ENCODE measurements at places on chromosomes 7 and 10.

- DNase-seq: no peak
These were observed 48.9 kb downstream of the MKI67 start for GRCh38 chr10:128077155-128077875.

- DNase-seq: no peak
These were observed 77.1 kb downstream of the ELFN1 start for GRCh38 chr7:1747004-1747801.

GRCh38 chr10:86945361-86946212 lies 11.8 kb downstream of the MMRN2 start:
- no peak for DNase-seq

DNA sequence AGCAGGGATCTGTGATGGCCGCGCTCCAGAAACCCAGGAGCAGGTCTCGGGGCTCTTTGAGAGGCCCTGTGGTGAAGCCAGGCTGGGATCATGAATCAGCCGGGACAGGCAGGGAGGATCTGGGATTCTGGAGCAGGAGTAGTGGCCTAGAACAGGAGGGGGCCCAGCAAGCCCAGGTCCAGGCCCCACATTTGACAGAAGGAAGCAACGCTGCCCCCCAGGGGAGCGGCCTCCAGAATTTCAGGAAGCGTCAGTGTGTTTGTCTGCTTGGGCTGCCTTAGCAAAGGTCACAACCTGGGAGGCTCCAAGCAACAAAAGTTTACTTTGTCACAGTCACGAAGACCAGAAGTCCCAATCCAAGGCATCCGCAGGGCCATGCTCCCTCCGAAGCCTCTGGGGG lies 36.8 kb downstream of the CLRN3 start:
- DNase-seq: no peak

GRCh38 chr10:98848361-98848760 lies 387.3 kb downstream of the HPSE2 start:
- DNase-seq: no peak

- no peak for DNase-seq
These were observed 67.5 kb downstream of the NT5C2 start for GRCh38 chr10:103125323-103126267.

DNA sequence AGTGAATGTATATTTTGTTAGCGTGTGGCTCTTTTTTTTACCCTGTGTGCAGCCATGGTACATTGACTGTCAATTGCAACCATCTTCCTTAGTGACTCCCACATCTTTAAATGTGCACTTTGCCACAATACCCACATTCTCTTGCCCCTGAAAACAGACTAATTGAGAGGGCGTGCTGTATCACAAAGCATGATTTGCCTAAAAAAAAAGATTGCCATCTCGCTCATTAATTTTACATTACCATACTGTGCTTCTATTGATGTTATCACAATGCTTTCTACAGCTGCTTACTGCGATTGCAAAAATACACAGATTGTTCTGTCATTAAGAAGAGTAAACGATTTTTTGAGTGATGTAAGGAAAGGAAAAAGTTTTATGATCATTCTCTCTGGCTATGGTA lies 613.1 kb upstream of the NRP1 start:
- no peak for DNase-seq

DNA sequence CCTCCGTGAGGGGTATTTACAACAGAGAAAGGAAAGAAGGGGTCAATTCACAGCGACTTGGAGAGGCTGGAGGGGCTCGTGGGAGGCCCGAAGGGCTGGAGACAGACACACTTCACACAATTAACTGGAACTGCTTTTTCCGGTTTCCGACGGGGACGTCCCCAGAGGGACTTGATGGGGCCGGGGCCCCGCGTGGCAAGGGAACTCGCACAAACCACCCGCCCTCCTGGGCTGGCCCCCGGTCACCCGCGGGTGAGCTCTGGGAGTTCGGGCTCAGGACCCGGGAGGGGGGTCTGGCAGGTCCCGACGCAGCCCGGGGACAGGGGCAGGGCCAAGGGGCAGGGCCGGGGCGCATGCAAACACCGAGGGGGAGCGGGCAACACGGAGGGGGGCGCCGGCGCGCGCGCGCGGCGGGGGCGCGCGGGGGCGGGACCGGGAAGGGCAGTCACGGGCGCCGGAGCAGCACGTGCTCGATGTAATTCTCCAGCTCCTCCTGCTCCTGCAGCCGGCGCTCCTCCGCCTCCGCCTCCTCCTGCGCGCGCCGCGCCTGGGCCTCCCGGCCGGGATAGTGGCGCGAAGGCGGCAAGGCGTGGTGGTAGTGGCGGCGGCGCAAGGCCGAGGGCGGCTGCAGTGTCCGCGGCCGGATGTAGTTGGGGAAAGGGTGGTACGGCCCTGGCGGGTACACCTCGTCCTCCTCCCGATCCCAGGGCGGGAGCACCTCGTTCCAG lies 2.7 kb downstream of the VGF start:
- no peak for DNase-seq

DNA sequence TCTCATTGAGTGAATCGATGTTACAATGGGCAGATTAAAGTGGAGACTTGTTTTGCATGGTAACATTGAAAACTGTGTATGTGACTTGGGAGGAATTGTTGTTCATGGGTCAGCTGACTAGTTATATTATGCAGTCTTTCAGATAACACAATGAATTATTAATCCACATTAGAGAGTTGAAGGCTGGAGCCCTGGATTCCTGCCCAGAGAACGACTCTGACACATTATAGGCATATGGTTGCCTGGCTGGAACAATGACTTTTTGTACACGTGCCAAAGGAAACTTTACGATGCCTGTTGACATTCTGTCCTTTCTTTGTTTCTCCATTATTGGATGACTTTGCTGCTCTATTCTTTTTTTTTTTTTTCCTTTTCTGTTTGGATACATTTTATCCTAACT lies 52.3 kb upstream of the TMEM229A start:
- no peak for DNase-seq

DNA sequence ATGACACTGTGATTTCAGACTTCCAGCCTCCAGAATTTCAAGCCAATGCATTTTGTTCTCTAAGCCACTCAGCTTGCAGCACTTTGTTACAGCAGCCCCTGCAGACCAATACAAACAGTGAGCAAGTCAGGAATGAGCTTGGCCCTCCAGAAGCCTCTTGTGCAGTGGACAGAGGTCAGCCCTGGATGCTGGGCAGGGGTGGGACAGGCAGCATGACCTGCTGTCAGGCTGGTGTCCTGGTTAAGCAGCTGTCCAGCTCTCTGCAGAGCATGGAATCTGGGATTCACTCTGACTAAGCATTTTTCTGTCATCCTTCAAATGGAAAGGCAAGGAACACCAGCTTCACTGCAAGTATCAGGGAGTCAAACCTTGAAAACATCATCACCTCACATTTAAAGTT lies 85.5 kb upstream of the GDF10 start:
- DNase-seq: no peak

- DNase-seq: no peak
These were observed 248.7 kb upstream of the GPR26 start for GRCh38 chr10:123417414-123417813.

DNA sequence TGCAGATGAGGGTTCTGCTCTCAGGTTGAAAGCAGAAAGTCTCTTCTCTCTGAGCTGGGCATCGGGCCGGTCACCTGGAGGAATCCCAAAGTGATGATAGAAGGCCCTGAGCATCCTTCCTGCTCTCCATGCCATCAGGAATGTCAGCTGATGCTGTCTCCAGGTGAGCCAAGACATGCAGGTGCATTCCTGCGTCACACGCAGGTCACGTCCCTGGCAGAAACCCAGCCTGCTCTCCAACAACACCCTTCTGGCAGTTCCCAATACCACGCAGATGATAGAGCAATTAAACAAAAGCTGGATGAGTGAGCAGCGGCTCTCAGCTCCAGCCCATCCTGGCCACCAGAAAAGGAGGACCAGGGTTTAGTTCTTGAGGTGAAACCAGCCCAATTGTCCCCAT lies 6.9 kb upstream of the WIPI2 start:
- DNase-seq: no peak

DNA sequence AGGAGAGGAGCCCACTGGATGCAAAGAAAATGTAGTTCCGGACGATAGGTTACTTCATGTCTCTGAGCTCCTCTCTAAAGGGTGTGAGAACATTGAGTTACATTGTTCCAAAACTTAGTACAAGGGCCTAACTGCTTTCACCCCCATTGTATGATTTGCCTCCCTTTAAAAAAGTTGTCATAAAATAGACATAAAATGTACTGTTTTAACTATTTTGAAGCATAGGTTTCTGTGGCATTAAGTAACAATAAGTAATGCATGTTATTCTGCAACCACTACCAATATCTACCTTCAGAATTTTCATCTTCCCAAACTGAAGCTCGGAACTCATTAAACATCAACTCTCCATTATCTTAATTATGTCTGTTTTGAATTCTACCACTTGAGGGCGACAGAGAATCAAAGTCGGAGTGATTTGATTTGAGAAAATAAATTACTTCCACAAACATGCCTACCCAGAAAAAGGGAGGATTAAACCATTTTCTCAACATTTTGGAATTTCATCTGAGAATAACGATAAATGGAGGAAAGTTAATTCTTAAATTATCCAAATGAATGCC lies 2.7 kb downstream of the IGFBP1 start:
- DNase-seq: peak; percentile 9

- no peak for DNase-seq
These were observed 143.8 kb downstream of the TES start for GRCh38 chr7:116354171-116354545.

DNA sequence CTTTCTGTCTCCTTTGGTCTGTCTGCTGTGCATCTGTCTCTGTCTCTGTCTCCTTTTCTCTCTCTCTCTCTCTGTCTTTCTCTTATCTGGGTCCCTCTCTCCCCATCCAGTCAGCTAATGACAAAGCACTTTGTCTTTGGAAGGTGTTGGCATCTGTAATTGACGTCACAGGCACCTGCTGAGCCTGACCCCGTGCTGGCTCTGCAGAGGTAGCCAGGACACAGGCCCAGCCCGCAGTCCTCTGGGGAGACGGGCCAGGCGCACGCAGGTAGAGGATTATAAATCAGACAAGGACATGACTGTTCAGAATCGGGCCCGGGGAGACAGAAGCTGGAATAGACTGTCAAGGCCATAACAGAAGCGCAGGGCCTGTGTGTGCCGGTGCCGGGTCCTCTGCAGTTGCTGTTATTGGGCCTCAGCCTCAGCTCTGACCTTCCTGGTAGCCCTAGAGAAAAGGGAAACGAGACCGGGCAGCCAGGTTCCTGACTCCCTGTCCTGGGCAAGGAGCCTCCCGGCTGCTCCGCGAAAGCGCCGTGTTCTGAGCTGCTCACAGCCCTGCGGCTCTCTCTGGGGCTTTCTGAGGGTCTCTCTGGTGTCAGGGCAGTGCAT lies 10.7 kb upstream of the PSMG3 start:
- no peak for DNase-seq

- no peak for DNase-seq
These were observed 107.0 kb downstream of the XRCC2 start for GRCh38 chr7:152568972-152569371.

- no peak for DNase-seq
These were observed 77.8 kb downstream of the JAZF1 start for GRCh38 chr7:28102797-28103196.
